HS-5 (cell line): ENCODE measurements at places on chromosomes 7 and 10.
A peak's percentile ranks its signal among the peaks of the same experiment; 100 is the strongest.

- peak; percentile 49 for DNase-seq
Measured at GRCh38 chr7:81111358-81111757, 192.5 kb upstream of the SEMA3C start.

DNA sequence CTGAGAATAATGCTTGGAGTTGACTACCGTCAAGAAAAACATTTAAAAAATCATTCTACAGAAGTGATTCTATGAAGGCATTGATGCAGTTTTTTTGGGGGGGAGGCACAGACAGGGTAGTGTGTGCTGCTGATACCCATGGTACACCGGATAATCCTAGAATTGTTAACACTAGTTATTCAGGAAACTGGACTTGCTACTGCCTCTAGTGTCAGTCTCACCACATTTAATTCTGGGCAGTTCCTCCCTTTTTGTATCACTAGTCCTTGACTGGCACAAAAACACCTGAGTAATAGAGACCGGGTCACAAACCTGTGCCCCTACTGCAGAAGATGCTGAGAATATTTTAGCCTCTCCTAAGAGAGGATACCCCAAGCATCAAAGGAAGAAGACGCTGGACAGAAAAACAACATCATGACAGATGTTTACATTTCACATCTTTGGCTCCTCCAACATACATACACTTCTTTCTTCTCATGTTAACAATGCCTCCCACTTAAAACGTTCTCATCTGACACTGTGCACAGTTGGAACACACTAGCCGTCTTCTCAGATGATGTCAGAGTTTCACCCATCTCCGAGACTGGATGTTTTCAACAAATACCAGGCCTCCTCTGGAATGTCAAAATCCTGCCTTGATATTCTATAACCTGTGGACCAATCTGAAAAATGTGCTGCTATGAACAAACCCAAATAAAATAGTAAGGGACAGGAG lies 13.1 kb upstream of the TCAF1 start:
- no peak for DNase-seq

- DNase-seq: no peak
Measured at GRCh38 chr10:36817898-36818297, 307.5 kb upstream of the ANKRD30A start.

DNA sequence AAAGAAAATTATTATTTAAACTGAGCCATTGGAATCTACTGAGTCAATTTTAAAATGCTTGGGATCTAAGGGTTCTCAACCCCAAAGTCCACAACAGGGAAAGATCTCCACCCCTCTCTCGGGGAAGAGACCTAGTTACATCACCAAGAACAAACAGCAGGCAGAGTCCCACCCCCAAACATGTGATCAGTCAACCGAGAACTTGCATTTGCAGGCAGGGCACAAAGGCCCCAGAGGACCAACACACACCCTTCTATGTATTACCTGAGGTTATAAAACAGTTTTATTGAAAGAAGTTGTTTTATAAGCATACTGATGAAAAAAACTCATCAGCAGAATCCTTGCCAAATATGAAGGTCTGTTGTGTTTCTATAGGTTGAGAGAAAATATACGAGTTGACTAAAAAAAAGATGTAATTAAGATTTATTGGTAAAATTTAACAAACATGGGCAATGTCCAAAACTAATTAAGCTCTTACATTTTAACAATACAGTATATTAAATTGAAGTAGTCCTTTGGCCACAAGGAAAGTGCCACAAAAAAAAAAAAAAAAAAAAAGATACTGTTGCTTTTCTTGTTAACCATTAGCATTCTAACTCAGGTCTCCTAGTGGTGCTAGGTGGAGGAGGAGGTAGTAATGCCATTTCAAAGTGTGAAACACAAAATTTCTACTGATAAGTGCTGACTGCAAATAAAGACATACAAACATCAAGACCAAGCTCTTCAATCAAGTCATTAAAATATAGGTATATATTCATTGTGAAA lies 975 bp upstream of the USP54 start:
- no peak for DNase-seq

- no peak for DNase-seq
Measured at GRCh38 chr7:75850235-75850634, 28.6 kb upstream of the RHBDD2 start.

- no peak for DNase-seq
Measured at GRCh38 chr10:52316001-52316400, 1.9 kb downstream of the DKK1 start.

GRCh38 chr10:108523016-108523800 lies 1358.7 kb upstream of the SORCS1 start:
- DNase-seq: no peak

DNA sequence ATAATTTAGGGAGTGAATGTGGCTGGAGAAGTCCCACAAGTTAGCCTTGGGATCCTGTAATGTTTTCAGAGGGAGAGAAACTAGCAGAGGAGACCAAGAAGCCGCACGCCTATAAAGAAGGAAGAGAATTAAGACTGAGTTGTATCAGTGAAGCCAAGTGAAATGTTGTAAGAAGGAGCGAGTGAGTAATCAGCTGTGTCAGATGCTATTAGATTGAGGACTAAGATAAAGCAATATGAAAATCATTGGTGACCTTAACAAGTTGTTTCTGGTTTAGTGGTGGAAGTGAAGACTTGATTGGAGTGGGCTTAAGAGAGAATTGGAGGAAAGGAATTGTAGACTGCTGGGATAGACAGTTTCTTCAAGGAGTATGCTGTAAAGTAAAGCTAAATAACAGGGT lies 8.8 kb downstream of the CCSER2 start:
- DNase-seq: no peak

- DNase-seq: no peak
Measured at GRCh38 chr7:48384180-48384752, 213.0 kb downstream of the ABCA13 start.

- no peak for DNase-seq
Measured at GRCh38 chr10:78748235-78748533, 320.6 kb upstream of the ZMIZ1 start.

GRCh38 chr7:118758582-118758981 lies 534.1 kb downstream of the ANKRD7 start:
- DNase-seq: no peak

DNA sequence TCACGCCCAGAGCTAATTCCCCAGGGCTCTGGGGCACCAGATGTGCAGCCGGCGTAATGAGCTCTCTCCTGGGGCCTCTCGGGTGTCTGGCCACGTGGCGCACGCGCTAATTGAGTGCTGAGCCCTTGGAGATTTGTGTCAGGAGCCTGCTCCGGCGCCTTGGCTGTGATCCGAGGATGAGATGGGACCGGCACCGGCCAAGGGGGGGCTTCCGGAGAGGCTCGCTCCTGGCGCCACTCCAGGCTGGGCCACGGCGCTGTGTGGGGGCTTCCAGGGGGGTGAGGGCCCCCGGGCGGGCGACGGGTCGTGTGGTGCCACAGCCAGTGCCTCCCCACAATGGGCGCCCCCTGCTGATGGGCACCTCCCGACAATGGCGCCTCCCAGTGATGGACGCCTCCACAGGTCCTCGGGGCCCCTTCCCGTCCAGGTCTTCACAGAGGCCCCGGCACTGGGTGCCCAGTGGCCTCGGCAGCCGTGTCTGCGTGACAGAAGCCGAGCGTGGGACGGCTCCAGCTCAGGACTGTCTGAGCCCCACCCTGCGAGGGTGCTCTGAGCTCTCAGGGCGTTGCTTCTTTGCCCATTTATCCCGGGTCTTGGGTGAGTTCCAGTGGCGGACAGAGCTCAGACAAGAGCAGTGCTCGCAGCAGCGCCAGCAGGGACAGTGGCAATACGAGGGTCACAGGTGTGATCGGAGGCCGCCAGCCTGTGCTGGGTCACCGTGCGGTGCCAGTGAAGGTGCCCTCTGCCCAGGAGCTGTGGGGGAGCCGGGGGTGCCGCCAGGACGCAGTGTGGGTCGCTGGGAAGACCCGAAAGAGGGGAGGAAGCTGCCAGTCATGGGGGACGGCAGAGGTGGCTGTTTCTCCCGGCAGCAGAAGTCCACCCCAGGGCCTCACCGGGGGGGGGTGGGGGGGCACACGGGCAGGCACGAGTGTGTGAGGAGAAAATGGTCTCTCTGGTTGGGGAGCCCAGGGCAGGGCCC lies 8.2 kb upstream of the NKX6-2 start:
- DNase-seq: no peak

DNA sequence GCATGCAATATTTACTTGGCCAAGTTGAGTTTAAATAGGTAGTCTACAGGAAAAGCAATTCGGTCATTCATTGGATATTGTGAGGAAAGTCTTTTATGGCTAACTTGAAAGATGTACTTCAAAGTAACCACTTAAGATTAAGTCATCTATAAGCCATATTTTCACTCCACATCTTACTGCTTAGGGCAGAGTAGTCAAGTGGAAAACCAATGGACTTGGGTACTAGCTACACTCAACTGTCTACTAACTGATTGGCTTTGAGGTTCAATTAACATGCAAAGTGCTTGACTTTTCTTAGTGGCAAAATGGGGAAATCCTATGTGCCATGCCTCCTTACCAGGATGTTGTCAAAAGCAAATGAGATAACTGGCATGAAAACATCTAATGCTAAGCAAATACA lies 51.0 kb downstream of the CAV1 start:
- no peak for DNase-seq

DNA sequence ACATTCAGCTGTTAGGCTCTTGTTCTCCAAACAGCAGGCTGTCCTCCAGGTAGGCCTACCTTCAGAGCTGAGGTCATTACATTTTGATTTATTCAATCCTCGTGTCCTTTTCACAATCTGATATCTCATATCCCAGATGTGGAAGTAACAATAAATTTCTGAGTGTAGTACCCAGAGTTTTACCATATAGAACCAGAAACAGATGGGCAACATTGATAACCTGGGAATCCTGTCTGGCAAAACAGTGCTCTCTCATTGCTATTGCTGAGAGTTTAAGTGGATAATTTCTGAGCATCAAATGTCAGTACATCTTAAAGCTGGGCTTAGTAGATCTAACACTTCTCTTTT lies 1007.8 kb downstream of the REEP3 start:
- DNase-seq: no peak

GRCh38 chr7:47488969-47489342 lies 93.0 kb downstream of the TNS3 start:
- DNase-seq: no peak

- peak; percentile 4 for DNase-seq
Measured at GRCh38 chr10:124211921-124212320, 118.5 kb upstream of the CHST15 start.

DNA sequence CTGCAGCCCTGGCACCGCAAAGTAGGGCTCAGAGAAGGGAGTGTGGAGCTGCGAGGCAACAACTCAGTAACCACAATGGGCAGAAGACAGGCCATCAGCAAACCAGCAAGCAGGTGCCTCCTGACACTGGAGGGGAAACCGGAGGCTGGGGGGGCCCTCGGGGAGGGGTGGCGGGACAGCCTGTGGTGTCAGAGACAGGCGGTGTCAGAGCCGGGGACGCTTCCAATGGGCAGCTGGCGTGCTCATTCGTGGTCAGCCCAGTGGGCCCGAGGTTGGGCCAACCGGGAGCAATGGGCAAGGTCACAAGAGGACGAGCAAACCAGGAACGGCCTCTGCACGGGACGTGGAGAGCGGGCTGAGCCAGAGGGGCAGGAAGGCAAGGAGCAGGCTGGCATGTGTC lies 158.1 kb downstream of the MAD1L1 start:
- DNase-seq: no peak
